ENCODE measurements at places on chromosomes 2 and 18.

GRCh38 chr2:165467921-165468320 lies 1.6 kb upstream of the CSRNP3 start:
- DNase-seq = no peak

DNA sequence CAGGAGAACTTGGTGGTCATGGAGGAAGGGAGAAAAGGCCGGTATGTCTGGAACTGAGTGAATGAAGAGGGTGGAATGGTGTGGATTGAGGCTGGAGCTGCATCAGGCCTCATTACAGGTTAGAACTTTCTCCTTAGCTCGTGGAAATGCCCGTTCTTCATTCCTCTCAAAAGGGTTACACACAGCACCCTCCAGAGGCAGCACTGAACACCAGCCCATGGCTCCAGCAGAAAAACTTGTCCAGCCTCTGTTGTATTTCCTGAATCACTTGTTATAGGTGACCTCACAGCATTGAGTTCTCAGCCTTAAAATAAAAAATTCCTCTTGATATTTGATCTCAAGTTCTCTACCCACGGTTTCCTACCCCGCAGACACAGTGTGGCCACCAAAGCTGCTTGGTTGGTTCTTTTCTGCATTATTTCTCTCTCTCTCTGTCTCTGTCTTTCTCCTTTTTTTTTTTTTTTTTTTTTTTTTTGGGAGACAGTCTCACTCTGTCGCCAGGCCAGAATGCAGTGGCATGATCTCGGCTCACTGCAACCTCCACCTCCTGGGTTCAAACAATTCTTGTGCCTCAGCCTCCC lies 89.6 kb downstream of the ITGB1BP1 start:
- DNase-seq = no peak

DNA sequence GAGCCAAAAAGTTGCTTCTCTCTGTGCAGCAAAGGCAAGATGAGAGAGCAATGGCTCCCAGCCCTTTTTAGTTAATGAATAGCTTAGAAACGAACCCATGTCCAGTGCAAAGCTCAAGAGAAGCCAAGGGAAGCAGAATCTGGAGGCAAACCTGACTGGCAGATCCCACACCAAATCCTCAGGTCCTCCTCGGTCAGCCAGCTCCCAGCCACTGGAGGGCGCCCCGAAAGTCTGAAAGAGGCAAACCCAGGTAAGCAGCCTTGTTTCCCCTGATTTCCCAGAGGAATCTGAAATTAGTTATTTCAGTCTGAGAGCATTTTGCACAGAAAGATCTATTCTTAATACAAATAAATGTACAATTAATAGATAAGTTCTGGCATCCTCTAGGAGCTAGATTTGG lies 71.3 kb upstream of the PID1 start:
- no peak for DNase-seq

GRCh38 chr2:235850771-235851551 lies 317.2 kb downstream of the GBX2 start:
- DNase-seq = no peak

GRCh38 chr2:241068942-241069810 lies 32.9 kb downstream of the MTERF4 start:
- no peak for DNase-seq

DNA sequence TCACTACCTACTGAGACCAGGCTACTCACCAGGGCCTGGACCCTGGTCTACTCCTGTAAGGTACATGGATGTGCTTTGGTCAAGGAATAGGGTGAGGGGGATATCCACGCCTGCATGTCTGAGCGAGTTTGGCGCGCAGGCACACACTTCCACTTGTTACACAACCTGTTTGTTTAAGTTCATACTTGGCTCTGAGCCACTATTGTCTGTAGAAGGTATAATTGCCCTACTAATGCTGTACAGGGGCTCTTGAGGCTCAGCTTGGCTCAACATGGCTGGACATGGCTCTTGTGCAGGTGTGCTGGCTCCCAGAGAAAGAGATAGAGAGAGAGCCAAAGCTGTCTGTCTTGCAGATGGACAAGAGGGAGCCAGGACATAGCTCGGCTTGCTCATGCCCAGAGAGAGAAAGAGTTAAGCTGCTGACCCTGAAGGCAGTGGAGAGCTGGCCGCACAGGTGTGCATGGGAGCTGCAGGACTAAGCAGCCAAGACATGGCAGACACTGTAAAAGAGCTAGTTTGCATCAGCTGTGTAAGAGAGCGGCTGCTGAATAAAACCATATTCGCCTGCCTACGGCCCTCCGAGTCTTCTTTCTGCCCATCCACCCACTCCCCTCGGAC lies 35.2 kb downstream of the NPPC start:
- DNase-seq = no peak

GRCh38 chr18:13629841-13630715 lies 96.3 kb downstream of the FAM210A start:
- DNase-seq = no peak

DNA sequence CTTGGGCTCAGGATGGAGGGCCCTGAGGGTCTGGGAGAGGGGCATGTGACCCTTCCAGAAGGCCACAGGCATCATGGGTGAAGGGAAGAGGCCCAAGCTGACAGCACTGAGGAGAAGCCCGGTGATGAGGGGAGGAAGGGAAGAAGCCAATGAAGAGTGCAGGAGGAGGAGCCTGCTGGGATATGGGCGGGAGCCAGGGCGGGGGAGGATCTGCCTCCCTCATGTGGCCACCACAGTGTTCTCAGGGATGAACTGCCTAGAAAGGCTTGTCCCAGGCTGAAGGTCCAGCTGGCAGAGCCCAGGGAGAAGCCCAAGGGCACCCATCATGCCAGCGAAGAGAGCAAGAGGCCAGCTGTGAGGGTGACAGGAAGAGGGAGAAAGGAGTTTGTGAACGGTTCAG lies 24.6 kb upstream of the PLB1 start:
- DNase-seq = no peak

- DNase-seq = no peak
These were observed 402.7 kb downstream of the LRP1B start for GRCh38 chr2:141728142-141728541.

- no peak for DNase-seq
These were observed 26.1 kb downstream of the IGFBP2 start for GRCh38 chr2:216659276-216659675.

GRCh38 chr2:34705551-34706247 lies 1106.6 kb upstream of the FAM98A start:
- no peak for DNase-seq

DNA sequence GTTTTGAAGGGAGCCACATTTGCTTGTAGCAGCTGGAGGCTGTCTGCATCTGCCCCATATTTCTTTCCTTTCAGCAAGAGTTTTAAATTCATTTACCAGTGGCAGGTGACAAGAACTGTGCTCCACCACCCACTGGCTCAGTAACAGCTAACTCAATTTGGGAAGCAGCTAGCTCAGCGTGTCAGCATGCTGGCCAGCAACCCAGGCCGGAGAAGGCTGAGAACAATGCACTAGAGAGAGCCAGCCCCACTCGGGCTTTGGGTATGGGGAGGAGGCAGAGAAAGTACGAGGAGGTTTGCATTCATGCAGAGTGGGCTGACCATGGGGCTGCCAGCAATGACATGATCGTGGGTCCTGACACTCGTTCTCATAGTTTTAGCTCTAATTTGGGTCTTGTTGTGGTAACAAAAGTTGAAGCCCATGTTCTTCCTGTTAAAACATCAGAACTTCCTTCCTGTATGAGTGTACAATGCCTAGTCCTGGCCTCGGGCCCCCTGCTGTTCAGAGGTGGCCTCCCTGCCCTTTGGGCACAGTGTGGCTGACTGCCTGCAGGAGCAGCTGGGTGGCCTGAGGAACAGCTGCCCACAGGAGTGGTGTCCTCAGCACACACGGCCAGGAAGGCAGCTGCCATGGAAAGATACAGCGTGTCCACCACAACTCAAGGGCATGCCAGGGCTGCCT lies 23.0 kb downstream of the CDC42EP3 start:
- DNase-seq = no peak

- DNase-seq = no peak
These were observed 20.1 kb upstream of the BMPR2 start for GRCh38 chr2:202355993-202356505.

DNA sequence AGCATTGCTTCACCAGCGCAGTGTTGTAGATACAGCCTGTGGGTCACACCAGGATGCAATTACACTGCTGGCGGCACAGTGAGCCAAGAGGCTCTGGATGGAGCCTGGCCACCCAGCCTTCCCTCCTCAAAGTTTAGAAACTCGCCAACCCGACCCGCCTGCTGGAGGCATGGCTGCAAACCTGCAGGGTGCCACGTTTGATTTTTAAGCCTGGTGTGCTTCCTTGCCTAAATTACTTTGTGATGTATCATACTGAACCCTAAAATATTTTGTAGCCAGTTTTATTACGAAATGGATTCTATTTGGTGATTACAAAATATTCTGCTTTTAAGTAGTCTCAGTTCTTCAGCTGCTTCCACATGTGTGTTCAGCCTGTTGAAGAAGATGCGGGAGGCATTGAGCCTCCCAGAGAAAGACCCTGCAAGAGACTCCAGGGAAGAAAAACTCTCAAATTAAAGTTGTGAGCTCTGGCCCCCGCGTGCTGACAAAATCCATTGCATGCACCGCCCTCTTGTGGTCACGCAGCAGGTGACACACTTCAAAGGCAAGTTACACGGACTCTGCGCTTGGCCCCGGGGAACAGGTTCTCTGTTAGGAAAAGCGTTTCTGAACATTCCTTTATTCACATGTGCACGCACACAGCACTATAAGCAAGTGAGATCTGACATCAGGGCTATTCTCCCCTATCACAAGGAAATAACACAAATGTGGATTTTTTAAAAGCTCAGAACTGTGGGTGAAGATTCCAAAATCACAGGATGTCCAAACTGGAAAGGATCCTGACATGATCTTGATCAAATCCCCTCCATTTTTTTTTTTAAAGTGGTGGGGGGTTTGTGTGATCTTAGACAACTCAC lies 63.0 kb upstream of the TWIST2 start:
- DNase-seq = no peak

DNA sequence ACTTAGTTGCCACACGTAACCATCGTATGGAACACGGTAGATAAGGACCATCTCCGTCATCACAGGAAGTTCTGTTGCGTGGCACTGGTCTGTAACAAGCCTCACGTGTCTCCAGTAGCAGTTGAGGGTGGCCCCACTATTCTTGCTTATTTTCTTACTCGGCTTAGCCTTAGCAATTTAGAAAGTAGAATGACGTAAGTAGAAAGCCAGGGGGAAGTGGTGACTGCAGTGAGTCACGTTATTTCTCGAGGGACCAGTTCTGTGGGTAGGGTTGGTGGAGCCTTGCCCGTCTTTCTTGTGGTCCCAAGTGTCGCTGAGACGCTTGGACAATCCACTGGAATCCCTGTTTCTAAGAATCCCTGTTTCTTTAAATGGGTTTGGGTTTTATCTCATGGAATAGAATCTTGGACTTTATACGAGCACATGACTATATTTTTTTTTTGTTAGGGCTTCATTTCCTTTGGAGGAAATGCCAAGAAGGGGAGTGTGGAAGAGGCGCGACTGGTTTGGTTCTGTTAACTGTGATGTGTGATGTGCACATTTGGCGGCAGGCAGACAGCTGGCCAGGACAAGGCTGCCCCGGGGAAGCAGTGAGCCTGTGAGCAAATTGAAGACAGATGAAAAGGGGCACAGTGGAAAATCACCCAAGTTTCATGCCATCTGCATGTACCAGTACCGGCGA lies 96.2 kb downstream of the CABLES1 start:
- no peak for DNase-seq

DNA sequence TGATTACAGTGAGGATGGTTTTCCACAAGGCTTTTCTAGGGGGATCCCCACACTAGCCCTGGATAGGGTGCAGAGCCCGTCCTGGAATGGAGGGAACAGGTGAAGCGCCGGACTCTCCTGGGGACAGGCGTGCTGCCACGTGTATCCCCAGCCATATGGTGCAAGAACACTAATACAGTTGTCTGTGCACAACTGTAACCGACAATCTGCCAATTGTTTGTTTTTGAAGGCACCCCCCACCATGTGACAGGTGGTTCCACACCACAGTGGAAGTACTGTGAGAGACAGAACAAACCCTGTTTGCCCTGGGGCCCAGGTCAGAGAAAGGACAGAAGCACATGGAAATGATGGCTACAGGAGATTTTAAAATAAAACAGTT lies 52.9 kb downstream of the MYCN start:
- DNase-seq = no peak

DNA sequence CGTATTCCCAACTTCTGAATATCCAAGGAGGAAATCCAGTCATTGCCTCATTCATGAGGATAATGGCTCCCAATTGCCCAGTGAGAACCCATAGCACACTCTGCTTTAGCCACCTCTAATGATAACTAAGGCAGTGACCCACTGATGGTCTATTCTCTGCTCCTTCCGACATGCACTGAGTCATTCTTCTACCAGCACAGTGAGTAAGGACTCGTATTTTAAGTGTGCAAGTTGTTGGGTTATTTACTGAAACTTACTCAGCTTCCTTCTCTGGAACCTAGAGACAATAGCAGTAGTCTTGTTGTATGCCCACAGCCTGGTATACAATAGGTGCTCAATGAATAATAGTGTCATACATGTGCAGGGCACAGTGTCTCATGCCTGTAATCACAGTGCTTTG lies 81.1 kb upstream of the ZNF397 start:
- DNase-seq = no peak

DNA sequence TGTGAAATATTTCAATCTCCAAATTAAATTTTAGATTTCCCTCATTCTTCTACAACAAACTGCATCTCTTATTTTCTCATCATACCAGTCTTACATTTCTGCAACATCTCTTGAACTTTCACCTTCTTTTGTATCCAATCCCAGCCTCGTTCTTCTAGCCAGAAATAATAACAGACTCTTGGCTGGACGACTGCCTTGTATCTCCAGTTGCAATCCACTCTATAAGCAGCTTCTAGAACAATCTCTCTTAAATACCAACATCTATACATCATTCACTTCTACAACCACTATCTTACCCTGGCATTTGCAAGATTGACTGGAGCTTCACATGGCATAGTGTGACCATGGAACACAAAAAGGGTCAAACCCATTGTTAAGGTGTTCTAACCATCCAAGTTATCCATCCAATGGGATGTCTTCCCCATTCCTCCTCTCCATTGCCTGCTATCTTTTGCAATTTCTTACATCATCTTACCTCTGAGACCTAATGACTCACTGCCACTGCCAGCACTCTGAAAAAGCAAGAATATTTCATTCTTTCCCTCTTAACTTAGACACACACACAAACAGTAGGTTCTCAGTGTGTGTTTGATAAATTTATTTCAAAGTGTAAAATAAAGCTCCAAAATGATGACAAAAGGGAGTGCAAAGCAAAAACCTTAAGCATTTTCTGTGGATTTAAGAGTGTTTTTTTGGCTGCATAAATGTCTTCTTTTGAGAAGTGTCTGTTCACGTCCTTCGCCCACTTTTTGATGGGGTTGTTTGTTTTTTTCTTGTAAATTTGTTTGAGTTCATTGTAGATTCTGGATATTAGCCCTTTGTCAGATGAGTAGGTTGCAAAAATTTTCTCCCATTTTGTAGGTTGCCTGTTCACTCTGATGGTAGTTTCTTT lies 145.6 kb downstream of the METTL4 start:
- no peak for DNase-seq

- no peak for DNase-seq
These were observed 2.4 kb downstream of the FHL2 start for GRCh38 chr2:105396254-105397024.

DNA sequence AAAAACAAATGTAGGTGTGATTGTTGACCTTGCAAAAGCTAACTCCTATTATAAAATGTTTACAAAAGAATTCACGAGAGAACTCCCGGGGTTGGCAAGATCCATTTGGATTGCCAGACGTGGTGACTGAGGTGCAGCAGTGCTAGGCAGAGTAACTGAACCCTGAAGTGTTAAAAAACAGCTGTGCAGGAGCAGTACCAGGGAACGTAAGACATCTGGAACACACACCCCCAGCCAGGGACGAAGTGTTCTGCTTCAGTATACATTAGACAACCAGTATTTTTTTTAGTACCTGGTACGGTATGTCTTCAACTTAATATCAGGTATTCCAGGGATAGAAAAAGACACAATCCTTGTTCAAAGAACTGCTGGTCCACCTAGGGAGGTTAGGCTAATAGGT lies 272.1 kb upstream of the EPAS1 start:
- DNase-seq = no peak
